ENCODE measurements at places on chromosomes 16 and 17.

- no peak for DNase-seq
These were observed 17.1 kb downstream of the DEF8 start for GRCh38 chr16:89965447-89966225.

DNA sequence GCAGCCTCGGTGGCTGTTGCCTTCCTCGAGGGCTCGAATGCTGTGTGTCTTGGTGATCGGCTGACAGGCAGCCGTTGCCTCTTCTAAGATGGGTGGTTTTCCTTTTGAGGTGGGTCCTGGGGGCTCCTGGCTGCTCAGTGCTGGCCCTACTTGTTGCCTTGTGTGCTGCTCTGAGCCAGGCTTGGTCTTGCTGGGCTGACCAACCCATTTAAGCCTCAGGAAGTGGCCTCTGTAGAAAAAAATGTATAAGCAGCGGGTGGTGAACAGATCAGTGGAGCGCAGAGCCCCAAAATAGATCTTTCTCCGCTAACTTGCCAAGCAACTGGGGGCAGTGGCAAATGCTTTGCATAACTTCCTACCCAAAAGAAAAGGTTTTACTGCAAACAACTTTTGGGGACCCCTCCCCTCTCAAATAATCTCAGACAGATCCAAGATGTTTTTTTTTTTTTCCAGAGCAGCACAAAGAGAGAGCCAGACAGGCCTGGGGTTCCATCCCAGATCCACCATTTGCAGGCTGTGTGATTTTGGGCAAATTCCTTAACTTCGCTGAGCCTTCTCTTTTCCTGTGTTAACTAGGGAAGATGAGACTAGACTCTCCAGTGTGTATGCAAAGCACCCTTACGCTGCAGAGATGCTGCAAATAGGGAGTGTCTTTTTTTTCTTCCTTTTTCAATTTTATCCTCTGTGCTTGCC lies 42.5 kb downstream of the PLCG2 start:
- DNase-seq: no peak

- DNase-seq: no peak
These were observed 315.6 kb downstream of the WWOX start for GRCh38 chr16:78415013-78415412.

- no peak for DNase-seq
These were observed 12.1 kb downstream of the CFDP1 start for GRCh38 chr16:75420987-75421819.

DNA sequence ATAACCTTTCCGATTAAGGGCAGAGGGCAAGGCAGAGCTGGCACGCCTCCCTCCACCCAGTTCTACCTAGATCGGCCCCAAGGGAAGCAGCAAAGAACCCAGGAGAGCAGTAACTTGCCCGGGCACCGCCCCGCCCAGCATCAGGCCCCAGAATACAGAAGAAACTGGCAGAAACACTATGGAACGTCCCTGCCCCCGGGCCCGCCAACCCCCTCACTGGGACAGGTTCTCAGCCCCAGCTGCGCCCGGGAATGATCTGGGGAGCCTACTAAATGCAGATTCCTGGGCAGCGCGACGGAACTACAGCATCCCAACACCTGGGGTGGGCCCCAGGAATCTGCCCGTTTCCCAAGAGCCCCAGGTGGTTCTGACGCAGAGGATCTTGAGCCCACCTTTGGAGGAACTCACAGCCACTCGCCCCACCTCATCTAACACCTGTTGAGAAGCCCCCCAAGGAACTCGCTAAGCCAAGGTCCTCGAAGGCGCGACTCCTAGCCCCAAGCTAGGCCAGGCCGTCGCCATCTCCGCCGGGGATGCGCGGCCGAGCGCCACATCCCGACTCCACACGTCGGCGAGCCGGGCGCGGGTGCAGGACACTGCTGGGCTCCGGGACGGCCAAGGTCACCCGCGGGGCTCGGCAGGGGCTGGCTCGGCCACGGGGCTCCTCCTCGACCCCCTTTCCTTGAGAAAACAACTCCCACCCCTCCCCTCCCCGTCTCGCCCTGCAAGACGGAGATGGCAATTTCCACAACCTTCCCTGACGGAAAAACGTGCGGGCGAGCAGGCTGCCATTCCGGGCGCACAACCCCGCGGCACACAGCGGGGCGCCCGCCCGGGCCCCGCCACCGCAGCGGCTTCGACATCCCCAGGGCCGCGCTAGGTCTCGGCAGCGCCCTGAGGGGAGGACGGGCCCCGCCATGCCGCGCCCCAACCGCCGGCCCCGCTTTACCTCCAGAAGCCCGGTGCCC lies 913 bp downstream of the CDIP1 start:
- DNase-seq: no peak

GRCh38 chr17:45756266-45756991 lies 27.7 kb upstream of the CRHR1 start:
- no peak for DNase-seq

GRCh38 chr16:11605564-11605886 lies 18.8 kb upstream of the LITAF start:
- no peak for DNase-seq

DNA sequence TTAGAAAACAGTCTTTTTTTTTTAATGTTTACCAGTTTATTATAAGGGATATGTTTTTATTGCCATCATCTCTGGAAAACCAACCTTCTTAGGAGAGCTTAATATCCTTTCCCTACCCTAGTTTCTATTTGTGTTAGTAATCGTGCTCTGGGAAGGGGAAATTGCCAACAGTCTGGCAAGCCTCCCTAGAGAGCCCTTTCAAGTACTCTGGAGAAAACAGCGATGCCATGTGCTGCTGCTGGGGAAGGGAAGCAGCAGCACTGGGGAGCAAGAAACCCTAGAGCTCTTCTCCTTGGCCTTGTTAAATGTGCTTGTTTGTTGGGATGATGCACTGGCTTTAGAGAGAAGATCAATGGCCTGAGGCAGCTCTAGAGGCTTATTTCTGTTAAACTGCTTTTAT lies 10.3 kb downstream of the RETREG3 start:
- no peak for DNase-seq
